Central memory CD8-positive, alpha-beta T cell (primary cell): ENCODE measurements at places on chromosomes 6 and 20.

DNA sequence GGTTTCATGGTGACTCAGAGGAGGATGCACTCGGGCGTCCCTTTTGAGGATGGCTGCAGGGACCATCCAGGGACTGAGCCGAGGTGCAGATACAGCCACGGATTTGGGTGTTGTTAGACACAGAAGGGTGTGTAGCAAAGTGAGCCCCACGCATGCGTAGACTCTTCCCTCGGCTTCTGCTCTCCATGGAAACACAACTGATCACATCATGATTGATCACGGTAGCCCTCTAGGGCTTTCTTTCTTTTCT, 606 bp upstream of the ULBP1 start:
- peaks cover 5% of the 10 kb centered on the region for H3K36me3 ChIP-seq
- peaks cover 34% of the 10 kb centered on the region for H3K4me1 ChIP-seq
- peak overlapping the region; percentile 89 for H3K27ac ChIP-seq
- no peak for DNase-seq
- peak overlapping the region; percentile 86 for H3K4me3 ChIP-seq

DNA sequence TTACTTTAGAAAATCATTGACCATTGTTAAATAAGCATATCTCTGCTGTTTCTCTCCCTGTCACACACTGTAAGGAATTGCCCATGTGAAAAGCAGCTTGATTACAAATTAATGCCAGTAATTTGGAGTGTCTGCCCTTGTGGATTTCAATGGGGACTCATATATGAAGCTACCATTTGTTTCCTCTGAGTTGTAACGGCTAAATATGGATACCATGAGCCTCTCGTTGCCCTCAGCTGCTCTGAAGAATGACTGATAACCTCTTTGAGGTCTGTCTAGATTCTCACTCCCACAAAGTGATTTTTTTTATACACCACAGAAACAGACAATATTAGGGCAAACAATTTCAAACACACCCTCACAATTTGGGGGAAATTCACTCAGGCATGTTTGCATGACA, 40.0 kb upstream of the MAFB start:
- H3K4me3 ChIP-seq: no peak overlapping the region
- peaks cover 41% of the 10 kb centered on the region for H3K27me3 ChIP-seq
- no peaks in the 10 kb centered on the region for H3K4me1 ChIP-seq
- no peak overlapping the region for H3K27ac ChIP-seq

DNA sequence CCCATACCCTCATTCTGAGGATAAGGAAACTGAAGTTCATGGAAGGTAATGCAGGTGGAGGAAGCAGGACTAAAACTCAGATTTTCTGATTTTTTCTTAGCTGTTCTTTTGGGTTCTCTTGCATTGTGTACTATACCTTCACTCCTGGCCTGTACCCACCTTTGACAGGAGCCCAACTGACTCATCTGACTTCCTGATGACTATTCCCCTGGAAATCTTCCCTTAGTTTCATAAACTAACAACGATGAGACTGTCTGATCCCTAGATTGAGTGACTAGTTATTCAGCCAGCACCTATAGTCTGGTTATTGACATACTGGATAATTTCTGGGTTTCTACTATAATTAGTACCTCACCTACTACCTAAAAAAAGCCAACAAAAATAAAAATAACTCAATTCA, 10.1 kb downstream of the CRYBG1 start:
- H3K27me3 ChIP-seq: peaks cover 27% of the 10 kb centered on the region
- H3K4me1 ChIP-seq: no peaks in the 10 kb centered on the region
- no peak for DNase-seq
- no peaks in the 10 kb centered on the region for H3K36me3 ChIP-seq
- no peak overlapping the region for H3K4me3 ChIP-seq

DNA sequence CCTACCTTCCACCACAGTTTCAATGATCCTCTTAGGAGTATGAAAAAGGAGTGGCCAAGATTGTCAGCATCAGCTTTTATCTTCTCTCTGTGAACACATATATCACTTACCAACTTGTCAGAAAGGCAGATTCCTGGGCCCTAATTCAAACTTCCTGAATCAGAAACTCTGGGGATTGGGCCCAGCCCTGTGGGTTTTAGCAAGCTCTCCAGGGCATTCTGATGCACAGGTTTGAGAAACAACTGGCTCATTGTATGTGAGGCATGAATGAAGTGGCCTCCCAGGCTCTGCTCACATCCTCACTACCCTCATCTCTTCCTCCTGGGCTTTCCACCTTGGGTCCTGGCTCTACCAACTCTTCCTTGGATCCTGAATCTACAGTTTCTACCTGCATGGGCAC, 13.2 kb upstream of the THBD start:
- H3K4me3 ChIP-seq: no peak overlapping the region
- peaks cover 13% of the 10 kb centered on the region for H3K27me3 ChIP-seq
- no peak for DNase-seq
- no peak overlapping the region for H3K27ac ChIP-seq
- no peaks in the 10 kb centered on the region for H3K4me1 ChIP-seq
- H3K36me3 ChIP-seq: no peaks in the 10 kb centered on the region

- H3K27ac ChIP-seq: no peak overlapping the region
- no peak overlapping the region for H3K4me3 ChIP-seq
- no peaks in the 10 kb centered on the region for H3K36me3 ChIP-seq
- no peaks in the 10 kb centered on the region for H3K4me1 ChIP-seq
- no peaks in the 10 kb centered on the region for H3K27me3 ChIP-seq
- no peak for DNase-seq
Measured at GRCh38 chr6:64330694-64331307, 695.2 kb downstream of the PHF3 start.

DNA sequence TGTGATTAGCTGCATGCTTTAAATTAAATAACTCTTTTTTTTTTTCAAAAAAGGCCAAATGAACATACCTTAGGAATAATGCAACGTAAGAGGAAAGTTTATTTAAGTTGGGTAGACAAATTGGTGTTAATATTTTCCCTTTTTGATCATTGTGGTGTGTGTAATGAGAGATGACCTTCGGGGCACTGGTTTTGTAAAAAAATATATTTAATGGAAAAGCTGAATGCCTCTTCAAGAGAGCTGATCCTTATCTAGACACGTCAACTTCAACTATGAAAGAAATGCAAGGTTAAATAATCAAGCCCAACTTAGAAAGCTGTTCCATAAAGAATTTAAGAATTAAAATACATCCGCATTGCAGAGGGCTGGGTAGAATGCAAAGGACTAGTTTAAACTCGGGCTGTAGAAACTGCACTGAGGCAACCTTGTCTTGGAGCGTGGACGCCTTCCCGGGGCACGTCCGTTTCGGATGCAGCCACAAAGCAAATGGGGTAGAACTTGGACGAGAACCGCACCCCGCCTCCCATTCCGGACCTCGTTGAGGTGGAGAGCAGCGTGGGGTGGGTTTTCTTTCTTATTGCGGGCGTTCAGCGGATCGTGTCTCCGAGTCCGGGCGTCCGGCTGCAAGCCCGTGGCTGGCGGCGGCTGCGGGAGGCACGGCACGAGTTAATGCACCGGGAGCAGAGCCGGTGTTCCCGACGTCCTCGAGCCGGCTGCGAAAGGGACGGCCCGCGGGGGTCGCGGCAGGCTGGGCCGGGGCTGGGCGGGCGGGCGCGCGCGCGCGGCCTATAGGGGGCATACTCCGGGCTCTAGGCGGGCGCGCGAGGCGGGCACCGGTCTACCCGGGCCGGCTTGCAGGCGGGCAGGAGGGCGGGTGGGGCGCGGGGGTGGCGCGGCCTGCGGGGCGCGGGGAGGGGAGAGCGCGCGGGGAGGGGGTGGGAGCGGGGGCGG, 1.9 kb downstream of the JARID2 start:
- peak overlapping the region; percentile 98 for H3K4me3 ChIP-seq
- H3K27me3 ChIP-seq: no peaks in the 10 kb centered on the region
- H3K36me3 ChIP-seq: peaks cover 29% of the 10 kb centered on the region
- H3K4me1 ChIP-seq: peaks cover 58% of the 10 kb centered on the region
- DNase-seq: peak; percentile 23

DNA sequence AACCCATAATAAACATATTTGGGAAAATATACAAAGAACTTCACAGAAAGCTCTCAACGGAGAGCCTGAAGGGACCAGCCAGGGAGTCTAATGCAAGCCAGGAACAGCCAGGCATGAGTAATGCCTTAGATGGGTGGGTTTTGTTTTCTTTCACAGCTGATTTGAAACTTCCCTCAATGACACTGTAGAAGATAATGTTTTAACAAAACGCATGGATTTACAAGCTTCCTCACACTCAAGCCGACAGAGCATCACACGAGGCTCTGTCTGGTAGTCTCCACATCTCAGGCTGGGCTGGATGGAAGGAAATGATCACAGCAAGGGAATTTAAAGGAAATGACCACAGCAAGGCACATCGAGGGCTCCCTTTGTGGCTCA, 113.9 kb downstream of the GMPR start:
- no peaks in the 10 kb centered on the region for H3K27me3 ChIP-seq
- no peak overlapping the region for H3K27ac ChIP-seq
- no peak overlapping the region for H3K4me3 ChIP-seq
- H3K36me3 ChIP-seq: peaks cover 6% of the 10 kb centered on the region
- peaks cover 11% of the 10 kb centered on the region for H3K4me1 ChIP-seq

- no peaks in the 10 kb centered on the region for H3K4me1 ChIP-seq
- DNase-seq: no peak
- H3K36me3 ChIP-seq: no peaks in the 10 kb centered on the region
- H3K4me3 ChIP-seq: no peak overlapping the region
- peaks cover 7% of the 10 kb centered on the region for H3K27me3 ChIP-seq
Measured at GRCh38 chr6:154402081-154402780, 45.6 kb upstream of the IPCEF1 start.

- DNase-seq: no peak
Measured at GRCh38 chr6:120431841-120432240, 902.4 kb downstream of the TBC1D32 start.

GRCh38 chr6:147194652-147195411, 9.4 kb upstream of the STXBP5 start:
- no peaks in the 10 kb centered on the region for H3K36me3 ChIP-seq
- H3K27me3 ChIP-seq: no peaks in the 10 kb centered on the region

GRCh38 chr6:129446272-129447197, 263.4 kb downstream of the ARHGAP18 start:
- no peak for DNase-seq
- H3K4me3 ChIP-seq: no peak overlapping the region
- H3K4me1 ChIP-seq: peaks cover 7% of the 10 kb centered on the region

GRCh38 chr20:21027569-21027968, 78.6 kb downstream of the LINC00237 start:
- peaks cover 49% of the 10 kb centered on the region for H3K27me3 ChIP-seq
- no peak overlapping the region for H3K4me3 ChIP-seq
- no peak for DNase-seq
- no peaks in the 10 kb centered on the region for H3K4me1 ChIP-seq
- H3K36me3 ChIP-seq: no peaks in the 10 kb centered on the region
- H3K27ac ChIP-seq: no peak overlapping the region

DNA sequence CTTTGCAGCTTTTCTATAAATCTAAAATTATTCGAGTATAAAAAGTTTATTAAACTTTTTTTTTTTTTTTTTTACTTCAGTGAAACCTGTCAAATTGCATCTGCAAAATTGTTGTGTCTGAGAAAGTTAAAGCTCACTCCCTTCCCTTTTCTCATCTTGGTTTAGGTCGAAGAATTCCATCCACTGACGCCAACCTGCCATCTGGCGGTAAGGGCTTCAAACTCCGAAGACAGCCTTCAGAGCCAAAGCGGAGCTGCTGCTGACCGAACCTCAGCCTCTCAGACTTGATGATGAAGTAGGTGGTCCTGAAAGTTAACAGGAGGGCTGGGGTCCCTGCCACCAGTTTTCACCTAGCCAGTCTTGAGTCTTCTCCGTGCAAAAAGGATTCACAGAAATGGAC, 29.6 kb upstream of the VAPB start:
- H3K27ac ChIP-seq: no peak overlapping the region
- H3K4me3 ChIP-seq: no peak overlapping the region
- H3K36me3 ChIP-seq: peaks cover 52% of the 10 kb centered on the region
- H3K27me3 ChIP-seq: no peaks in the 10 kb centered on the region
- DNase-seq: no peak

- peaks cover 71% of the 10 kb centered on the region for H3K27me3 ChIP-seq
- peaks cover 12% of the 10 kb centered on the region for H3K4me1 ChIP-seq
- H3K27ac ChIP-seq: no peak overlapping the region
- H3K4me3 ChIP-seq: no peak overlapping the region
- no peaks in the 10 kb centered on the region for H3K36me3 ChIP-seq
- no peak for DNase-seq
Measured at GRCh38 chr6:121438869-121439268, 3.4 kb downstream of the GJA1 start.

DNA sequence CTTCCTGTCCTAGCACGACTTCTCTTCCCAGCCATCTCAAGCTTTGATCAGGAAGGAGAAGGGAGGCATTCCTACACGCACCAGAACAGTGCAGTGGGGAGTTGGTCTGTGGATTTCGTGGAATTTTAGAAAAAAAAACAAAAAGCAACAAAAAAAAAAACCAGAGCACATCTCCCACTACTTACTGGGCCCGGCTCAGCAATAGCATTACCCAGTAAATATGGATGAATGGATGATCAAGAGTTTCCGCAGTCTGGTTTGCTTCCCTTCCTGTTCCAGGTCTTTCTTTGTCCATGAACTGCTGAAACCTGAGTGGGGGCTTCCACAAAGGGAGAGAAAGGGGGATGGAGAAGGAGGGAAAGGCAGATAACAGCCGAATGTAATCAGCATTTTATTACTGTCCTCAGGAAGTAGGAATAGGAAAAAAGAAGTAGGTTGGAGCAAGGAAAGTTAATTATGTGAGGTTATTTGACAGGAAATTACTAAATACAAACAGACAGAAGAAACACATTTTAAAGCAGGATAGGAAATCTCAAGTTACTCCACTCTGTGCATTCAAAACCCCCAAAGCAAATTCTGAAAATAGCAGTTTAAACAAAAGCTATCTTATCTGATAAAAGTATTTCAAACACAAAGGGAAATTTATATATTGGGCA, 349.0 kb downstream of the PRL start:
- no peaks in the 10 kb centered on the region for H3K27me3 ChIP-seq
- H3K4me1 ChIP-seq: no peaks in the 10 kb centered on the region
- H3K27ac ChIP-seq: no peak overlapping the region
- DNase-seq: no peak

DNA sequence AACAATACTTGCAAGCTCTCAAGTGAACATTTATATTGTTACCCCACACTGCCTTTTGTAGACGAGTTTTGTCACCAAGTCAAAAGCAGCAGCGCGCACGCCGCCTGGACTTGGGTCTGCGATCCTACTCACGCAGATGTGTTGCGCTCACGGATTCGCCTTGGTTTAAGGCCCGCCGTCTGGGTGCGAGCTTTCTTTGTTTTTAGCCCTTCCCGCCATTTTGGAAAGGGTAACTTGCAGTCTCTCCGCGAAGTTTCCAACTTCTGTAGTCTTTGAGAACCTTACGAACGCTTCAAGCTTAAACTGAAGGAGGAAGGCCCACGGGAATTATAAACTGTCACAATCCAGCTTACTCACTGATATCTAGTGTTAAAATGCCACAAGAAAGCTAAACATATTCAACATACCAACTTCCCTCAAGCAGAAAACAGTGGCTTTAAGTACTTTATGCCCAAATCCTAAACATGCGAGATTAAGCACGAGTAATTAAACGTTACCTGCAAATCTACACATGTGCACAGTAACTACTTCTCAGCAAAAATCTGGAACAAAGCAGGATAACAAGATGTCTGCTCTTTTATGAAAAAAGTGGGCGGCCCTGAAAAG, 80.4 kb upstream of the BTN3A2 start:
- peak overlapping the region; percentile 92 for H3K4me3 ChIP-seq
- H3K36me3 ChIP-seq: peaks cover 40% of the 10 kb centered on the region
- peak overlapping the region; percentile 100 for H3K27ac ChIP-seq
- peaks cover 26% of the 10 kb centered on the region for H3K4me1 ChIP-seq

- no peak for DNase-seq
- H3K27me3 ChIP-seq: peaks cover 6% of the 10 kb centered on the region
- no peaks in the 10 kb centered on the region for H3K36me3 ChIP-seq
- H3K4me1 ChIP-seq: no peaks in the 10 kb centered on the region
- no peak overlapping the region for H3K4me3 ChIP-seq
Measured at GRCh38 chr6:56891754-56892153, 63.2 kb upstream of the BEND6 start.
